Esophagus squamous epithelium (tissue), 5 donors: ENCODE measurements at places on chromosomes 11 and 22. TPM values are rescaled to one million over a fixed set of nuclear protein-coding genes. Genes with fewer than 3 reads are reported as not detected.

- no peak for DNase-seq
Measured at GRCh38 chr11:65872586-65873317, at the start of gene EFEMP2. EFEMP2 (minus strand) TSS chr11:65872800; CDS start chr11:65872354, 446 bp downstream.

DNA sequence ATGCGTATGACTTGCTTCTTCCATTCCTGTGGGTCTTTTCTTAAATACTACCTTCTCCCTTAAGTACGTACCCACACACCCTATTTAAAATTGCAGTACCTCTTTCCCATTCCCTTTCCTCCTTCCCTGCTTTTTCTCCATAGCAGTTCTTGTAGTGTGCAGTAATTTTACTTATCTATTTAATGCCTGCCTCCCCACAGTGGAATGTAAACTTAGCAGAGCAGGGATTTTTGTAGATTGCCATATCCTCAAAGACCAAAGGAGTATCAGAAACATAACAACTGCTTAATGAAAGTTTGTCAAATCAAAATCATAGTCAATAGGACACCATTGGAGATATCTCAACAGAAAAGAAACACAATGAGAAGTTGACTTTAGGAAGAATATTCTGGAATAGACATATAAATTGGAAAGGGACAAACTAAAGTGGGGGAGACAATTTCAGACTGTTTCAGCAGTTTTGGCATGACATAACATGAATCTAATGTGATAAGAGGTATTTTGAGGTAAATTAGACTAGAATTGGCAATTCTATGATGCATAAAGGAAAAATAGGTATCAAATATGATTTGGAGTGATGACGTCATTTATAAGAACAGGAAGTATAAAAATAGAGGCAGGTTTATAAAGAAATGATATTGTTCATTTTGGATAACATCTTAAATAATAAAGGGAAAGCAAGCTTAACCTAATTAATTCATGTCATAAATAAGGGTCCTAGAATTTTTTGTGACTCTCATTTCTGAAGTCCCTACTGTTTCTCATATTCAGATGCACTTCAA lies 188.4 kb downstream of the SOX6 start:
- DNase-seq = no peak

DNA sequence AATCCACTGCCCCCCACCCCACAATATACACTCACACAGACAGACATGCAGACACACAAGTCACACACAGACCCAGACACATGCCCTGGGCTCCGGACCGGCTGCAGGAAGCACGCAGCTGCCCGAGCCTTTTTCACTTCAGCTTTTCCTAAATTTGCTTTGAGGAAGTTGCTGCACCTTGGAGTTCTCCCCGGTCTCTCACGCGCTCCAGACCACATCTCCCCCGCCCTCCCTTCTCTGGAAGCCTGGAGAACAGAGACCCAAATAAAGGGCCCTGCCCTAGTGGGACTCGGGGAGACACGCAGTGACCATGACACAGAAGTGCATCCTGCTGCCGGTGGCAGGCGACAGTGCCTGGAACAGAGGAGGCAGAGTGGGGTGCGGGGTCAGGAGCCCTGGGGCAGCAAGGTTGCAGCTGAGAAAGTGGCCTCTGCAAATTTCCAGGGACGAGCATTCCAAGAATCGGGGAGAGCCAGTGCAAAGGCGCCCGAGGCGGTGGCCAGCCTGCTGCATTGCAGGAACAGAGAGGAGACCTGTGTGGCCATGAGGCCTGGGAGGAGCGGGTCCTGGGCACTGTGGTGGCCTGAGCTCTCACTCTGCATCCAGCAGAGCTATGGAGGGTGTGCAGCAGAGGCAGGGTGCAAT lies 19.1 kb downstream of the RPL3 start:
- DNase-seq = no peak

CBY1 gene
- total RNA-seq = 15.1 TPM

DNA sequence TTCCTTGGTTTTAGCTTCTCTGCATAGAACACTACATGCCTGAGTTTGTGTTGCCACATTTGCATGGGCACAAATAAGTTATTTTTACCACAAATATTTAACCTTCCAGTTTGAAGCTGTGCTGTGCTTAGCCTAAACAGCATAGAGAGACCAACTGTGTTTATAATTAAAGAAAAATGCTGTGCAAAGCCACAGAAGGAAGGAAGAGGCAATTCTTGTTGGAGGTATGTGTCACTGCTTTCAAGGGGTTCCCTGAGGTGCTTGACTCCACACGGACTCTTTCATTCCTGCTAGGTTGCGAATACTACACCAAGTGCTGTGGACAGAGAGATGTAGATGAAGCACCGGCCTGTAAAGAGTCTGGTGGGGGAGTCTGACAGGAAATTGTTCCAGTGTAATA lies 47.6 kb upstream of the OLFML1 start:
- DNase-seq = no peak
